ENCODE measurements at places on chromosomes 13 and 19.

DNA sequence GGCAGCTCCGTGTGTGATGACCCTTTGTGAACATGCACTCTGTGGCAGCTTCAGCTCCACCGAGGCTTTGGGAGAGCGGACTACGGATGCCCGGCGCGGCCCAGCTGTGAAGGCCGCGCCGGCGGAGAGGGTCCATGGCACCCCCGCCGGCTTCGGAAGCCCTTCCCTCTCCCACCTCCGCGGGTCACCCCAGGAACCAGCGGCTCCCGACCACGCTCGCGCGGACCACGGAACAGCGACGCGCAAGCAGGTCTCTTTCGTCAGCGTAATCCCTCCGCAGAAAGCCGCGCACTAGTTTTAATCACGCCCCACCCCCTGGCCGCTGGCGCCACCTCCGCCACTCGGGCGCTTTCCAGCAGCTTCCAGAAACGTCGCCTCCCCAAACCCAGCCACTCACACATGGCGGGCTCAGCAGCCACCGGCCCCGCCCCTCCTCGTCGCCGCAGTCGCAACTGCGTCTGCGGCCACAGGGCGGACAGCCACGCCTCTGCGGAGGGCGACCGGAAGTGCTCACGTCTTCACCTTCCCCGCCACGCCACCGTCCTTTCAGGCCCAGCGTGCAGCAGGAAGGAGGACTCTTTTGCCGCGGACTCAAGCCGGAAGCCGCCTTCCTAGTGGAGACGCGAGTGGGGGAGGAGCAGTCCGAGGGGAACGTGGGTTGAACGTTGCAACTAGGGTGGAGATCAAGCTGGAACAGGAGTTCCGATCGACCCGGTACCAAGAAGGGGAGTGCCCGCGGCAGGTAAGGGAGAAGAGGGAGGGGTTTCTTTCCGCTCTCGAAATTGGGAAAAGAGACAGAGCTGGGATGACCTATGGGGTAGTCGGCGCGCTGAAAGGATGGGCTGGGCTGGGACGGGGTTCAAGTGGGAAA lies at the start of gene USPL1:
Gene USPL1 (plus strand): TSS at position 606 of the 871 bp plus-strand sequence. CDS start 3,221 bp downstream, outside the sequence.
- DNase-seq, result peak; percentile 99

GRCh38 chr13:19152403-19152802 lies 29.2 kb downstream of the TUBA3C start:
- no peak for DNase-seq

- DNase-seq, result no peak
Measured at GRCh38 chr19:17526922-17527321, 15.5 kb downstream of the PGLS start.

GRCh38 chr13:72341904-72342303 lies 385.5 kb downstream of the MZT1 start:
- no peak for DNase-seq
